ENCODE measurements at places on chromosomes 11 and 22. TPM values are rescaled to one million over a fixed set of nuclear protein-coding genes. Genes with fewer than 3 reads are reported as not detected.

Gene CCDC87
- total RNA-seq = 0.17 TPM

Gene SEZ6L
- total RNA-seq = not detected

Gene RGL4
- total RNA-seq = 0.89 TPM

Gene FXYD6
- total RNA-seq = not detected

Gene SCGB2A2
- not detected for total RNA-seq

Gene TNNT3
- 4.7 TPM for total RNA-seq

Gene RASGRP2
- total RNA-seq = 205 TPM

Gene TYR
- not detected for total RNA-seq

Gene VPS37C
- 13.3 TPM for total RNA-seq

Gene SLC22A8
- total RNA-seq = not detected

Gene SLC37A2
- 0.93 TPM for total RNA-seq

Gene PDE2A
- 0.68 TPM for total RNA-seq

Gene IGSF22
- not detected for total RNA-seq
